Stimulated activated CD4-positive, alpha-beta T cell treated with anti-CD3 and anti-CD28 coated beads, Interleukin-1b, Interleukin-23, amount 100 ng/mL, for 48 hours (primary cell): ENCODE measurements at places on chromosomes 1 and 21.

DNA sequence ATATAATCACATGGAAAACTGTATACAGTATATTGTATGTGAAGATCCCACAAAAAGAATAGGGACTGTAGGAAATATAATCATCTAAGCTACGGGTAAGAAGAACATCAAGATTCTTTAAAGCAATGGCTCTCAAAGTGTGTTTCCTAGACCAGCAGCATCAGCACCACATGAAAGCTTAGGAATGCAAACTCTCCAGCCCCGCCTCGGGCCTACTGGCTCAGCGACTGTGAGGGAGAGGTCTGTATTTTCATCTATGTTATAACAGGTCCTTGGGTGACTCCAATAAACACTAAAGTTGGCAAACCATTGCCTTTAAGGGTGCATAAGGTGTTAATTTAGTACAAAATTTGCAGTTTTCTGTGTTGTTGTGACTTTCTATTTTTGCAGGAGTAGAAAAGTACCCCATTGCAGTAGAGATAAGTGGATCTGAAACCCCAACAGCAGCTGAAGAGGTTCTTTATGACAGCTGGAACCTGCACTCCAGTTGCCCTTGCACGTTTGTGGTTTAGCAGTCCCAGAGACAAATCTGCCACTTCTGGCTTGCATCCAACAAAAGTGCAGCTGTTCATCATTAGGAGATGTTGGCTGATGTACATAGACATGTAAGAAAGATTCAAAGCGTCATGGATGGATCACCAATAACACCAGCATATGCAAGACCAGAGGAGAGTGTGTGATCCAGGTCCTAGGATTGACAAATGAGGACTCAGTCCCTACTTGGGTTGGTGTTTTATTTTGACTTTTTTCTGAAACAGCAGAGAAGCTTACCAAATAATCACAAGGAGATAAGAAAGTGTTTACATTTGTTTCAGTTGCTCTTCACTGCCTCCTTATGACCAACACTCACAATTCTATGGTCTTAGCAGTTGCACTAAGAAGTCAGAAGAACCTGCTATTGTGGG, 15.9 kb upstream of the IFNAR1 start:
- no peak for DNase-seq

DNA sequence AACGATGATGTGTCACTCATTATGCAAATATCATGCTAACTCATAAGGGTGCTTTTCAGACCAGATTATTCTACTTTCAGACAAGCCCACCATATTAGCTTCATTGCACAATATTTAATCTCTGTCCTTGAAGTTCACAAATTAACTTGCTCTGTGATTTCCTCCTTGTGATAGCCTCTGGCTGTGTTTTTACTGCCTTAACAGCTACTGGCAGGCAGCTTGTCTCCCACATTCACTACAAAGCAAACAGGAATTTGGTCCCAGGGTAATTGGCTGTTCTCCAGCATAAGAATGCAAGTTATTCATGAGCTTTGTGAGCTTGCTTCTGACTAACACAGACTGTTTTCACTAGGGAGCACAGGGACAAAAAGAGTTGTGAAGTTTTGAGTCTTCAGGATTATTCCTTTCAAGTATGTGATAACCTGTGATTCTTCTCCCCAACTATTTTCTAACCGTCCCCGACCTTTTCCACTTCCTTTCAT, 87.9 kb upstream of the HMCN1 start:
- no peak for DNase-seq

- DNase-seq: no peak
Observed at GRCh38 chr1:59078070-59078800, 218.7 kb upstream of the FGGY start.

DNA sequence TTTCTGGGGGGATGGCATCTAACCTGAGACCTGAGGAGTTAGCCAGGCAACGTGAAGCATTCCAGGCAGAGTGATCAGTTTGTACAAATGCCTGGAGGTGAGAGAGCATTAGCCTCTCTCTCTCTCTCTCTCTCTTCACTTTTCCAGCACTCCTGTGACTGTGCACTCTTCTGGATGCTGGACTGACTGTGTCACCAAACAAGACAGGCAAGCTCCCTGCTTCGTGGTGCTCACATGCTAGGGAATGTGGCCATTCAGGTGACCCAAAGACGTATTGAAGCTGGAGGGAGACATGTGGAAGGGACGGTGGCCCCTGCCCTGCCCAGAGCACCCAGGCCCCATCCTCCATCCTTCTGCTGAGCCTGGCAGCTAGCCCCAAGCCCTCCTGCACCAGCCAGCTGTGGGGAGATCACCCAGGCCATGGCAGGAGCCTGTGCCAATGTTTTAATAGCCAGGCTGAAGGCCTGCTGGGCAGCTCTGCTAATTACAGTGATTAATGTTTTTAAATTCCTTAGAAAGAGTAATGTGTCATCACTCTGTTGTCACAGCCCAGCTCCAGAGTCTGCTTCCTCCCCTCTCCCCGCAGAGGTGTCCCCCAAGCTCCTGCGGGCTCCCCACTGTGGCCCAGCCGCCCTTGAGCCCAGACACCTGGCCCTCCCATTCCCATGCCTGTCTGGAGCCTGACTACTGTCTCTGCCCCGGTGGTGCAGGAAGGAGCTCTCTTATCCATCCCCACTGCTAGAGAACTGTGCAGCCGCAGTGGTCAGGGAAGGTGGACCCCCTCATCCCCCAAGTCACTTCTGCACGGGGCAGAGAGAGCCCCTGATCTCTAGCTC, 48.9 kb downstream of the UBIAD1 start:
- no peak for DNase-seq

- no peak for DNase-seq
Observed at GRCh38 chr1:233614743-233615521, 1.0 kb downstream of the KCNK1 start.

DNA sequence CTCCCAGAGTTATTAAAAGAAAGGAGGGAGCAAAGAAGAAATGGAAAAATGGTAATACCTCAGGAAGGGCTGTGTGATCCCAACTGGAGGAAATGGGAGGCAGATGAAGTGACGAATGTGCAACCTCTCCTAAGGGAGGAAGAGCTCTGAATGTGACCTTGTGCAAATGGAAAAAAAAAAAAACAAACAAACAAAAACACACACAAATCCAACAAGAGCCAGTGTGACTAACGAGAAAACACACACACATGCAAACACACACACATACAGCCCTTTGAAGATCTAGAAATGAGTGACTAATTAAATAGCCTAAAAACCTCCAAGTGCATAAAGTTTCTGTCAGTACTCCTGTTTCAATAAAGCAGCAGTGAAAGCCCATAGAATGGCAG, 49.0 kb downstream of the CCN1 start:
- DNase-seq: no peak

DNA sequence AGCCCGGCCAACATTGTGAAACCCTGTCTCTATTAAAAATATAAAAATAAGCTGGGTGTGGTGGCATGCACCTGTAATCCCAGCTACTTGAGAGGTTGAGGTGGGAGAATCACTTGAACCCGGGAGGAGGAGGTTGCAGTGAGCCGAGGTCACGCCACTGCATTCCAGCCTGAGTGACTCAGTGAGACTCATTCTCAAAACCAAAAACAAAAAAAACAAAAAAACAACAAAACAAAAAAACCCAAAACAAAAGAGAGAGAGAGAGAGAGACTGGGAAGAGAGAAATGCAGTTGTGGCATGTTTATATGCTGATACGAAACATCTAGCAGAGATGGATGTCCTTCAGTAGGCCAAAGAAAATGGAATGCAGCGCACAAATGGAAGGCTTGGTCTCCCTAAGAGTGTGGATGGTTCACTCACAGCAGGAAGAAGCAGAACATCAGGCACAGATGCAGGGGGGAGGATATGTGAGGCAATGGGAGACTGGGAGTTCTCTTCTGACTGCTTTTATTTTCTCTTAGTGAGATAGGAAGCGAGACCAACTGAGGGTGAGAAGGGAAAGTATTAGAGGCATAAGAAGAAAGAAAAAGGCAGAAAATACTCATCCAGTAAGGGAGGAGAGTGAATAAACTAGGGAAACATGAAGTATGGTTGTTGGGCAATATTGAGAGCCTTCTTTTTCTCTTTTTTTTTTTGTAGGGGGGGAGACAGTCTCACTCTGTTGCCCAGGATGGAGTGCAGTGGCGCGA, 16.0 kb downstream of the THEM4 start:
- no peak for DNase-seq

GRCh38 chr1:53498555-53499131, 39.4 kb downstream of the DMRTB1 start:
- DNase-seq: no peak
